ENCODE measurements at places on chromosomes 13 and 19.

GRCh38 chr13:95260031-95260525 lies 41.2 kb downstream of the ABCC4 start:
- no peak for DNase-seq

DNA sequence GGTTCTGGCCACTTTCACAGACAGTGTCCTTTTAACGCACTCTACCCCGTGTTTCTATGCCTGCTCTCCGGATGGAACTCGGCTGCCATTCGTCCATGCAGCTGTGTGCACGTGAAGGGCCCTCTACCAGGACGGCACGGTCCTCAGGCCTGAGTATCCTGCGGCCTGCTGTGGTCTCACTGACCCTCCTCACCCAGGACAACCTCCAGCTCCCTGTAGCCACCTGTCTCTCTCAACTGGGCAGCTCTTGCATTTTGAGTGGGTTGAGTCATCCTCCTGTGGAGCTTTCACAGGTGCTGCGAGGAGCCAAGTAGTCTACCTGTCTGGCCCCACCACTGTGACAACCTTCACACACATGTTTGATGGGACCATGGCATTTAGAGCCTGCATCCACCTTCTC lies 321.7 kb upstream of the TSHZ3 start:
- DNase-seq: no peak

DNA sequence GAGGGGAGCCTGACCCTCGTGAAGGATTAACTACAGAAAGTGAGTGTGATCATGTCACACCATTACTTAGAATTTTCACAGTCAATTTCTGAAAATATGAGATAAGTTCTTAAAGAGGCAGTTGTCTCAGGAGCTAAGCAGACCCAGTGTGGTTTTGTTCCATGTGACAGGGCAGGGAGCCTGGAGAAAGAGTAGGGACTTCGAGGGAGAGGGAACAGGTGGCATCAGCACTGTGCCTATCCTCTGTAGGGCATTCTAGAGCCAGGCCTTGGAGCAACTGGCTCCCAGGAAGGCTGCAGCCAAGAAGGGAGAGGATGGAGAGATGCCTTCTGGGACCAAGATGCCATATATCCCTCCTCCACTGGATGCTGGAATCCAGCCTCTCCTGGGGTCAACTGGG lies 183.0 kb downstream of the TSHZ3 start:
- DNase-seq: no peak

GRCh38 chr13:47426126-47426849 lies 529.4 kb upstream of the HTR2A start:
- no peak for DNase-seq

DNA sequence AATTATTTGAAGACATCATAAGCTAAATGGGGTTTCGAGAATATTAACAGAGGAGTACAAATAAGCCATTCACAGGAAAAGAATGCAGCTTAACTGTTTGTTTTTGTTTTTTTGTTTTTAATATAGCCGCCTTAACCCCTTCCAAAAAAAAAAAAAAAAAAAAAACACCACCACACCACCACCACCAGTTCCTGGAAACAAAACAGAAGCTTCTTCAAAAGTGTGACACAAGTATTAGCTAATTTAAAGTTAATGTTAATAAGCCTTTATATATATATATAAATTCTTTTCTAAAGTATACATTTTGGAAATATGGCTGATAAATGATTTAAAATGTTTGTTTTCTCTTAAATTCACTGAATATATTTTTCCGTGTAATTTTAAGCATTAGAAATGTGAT lies 1.4 kb downstream of the RAP2A start:
- DNase-seq: no peak

- no peak for DNase-seq
Observed at GRCh38 chr13:34294483-34295129, 476.7 kb downstream of the RFC3 start.

GRCh38 chr19:5625641-5626040 lies 2.8 kb downstream of the SAFB start:
- DNase-seq: no peak

- no peak for DNase-seq
Observed at GRCh38 chr13:98492335-98493041, 84.4 kb downstream of the STK24 start.

DNA sequence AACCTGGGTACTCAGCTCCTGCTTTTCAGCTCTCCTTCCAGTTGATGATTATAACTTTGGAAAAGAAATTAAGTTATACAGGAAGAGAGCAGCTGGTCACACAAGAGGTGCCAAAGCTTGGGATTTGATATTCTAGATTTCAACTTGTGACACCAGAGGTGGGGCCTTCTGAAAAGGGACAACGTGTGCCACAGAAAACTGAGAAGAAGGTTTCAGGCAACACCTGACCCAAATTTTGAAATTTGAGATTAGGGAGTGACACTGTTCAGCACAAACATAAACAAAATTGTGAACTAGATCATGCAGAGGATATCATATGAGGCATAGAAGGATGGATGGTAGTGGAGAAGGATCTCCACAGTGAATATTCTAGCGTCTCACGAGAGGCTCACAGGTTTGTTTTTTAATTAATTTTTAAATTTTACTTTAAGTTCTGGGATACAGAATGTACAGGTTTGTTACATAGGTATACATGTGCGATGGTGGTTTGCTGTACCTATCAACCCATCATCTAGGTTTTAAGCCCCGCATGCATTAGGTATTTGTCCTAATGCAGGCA lies 379.7 kb downstream of the ENOX1 start:
- DNase-seq: no peak

GRCh38 chr13:42405665-42406390 lies 133.9 kb downstream of the AKAP11 start:
- peak; percentile 59 for DNase-seq

- no peak for DNase-seq
Observed at GRCh38 chr13:112734696-112735547, 45.1 kb downstream of the ATP11A start.

- no peak for DNase-seq
Observed at GRCh38 chr13:45301263-45301662, 39.7 kb downstream of the TPT1 start.

DNA sequence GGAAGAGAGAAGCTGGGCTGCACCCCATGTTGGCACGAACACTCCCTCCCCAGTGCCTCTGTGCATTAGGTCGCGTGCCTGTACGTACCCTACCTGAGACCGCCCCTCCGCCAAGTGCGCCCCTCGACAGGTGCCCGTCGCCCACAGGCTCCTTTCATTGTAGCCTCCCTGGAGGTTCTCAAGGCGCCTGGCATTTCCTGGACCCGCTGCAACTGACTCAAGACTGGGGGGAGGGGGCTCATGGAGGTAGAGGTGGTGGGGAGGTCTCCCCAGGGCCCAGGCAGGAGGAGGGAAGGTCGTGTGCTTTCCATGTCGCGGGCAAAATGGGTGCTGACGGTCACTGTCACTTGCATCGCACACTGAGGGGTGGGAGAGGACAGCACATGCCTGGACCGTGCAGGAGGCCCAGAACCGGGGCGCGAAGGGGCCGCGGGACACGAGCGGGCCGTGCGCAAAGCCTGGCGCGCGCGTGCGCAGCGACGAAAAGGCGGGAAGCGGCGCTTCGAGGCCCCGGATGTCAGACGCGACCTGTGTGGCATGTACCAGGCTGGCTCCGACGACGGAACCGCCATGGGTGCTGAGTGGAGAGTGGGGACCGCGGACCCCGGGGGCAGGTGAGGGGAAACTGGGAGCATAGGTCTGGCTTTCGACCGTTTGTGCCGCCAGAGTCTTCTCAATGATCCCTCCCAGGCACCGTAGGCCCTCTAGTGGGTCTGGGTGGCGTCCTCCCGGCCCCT lies 16.5 kb downstream of the NFIX start:
- peak; percentile 30 for DNase-seq

- no peak for DNase-seq
Observed at GRCh38 chr19:47595944-47596343, 13.0 kb upstream of the BICRA start.

- peak; percentile 67 for DNase-seq
Observed at GRCh38 chr13:98576963-98577835, at the start of gene STK24. Gene STK24 (minus strand): TSS chr13:98577107. CDS start chr13:98576786, 321 bp downstream.

DNA sequence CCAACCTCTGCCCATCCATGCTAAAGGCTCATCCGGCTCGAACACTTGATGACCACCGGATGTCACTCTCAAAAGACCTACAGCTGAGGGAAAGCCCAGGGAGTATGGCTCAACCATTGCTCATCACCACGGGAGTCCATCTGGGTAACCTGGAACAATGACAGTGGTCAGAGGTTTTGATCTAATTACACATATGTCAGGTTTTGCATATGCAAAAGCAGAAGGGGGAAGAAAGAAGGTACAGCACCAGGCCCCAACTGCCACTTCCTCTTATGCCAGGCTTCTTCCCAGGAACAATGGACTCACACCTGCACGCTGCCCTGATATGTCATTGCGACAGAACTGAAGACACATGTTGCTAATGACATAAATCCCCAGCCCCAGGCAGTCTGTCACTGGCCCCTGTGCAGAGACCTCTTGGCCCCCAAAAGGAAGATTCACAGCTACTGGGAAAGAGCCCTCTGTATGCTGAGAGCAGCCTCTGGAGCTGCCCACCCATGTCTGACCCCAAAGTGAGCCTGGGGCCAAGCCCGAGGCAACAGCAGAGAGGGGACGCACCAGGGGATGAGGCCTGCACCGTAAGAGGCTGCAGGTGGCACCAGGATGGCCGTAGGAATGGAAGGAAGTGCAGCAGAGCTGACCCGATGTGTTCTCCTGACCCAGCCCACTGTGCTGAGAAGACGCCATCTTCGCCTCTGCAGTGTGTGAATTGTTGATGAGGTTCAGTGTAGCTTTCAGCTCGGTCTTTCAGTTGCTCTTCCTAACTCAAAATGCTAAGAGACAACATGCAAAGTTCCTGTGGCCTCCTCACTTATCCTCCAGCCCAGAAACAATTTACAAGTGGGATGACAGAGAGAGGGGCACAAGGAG lies 26.3 kb downstream of the EPS15L1 start:
- DNase-seq: no peak

- DNase-seq: no peak
Observed at GRCh38 chr13:31805841-31806240, 66.5 kb downstream of the RXFP2 start.

DNA sequence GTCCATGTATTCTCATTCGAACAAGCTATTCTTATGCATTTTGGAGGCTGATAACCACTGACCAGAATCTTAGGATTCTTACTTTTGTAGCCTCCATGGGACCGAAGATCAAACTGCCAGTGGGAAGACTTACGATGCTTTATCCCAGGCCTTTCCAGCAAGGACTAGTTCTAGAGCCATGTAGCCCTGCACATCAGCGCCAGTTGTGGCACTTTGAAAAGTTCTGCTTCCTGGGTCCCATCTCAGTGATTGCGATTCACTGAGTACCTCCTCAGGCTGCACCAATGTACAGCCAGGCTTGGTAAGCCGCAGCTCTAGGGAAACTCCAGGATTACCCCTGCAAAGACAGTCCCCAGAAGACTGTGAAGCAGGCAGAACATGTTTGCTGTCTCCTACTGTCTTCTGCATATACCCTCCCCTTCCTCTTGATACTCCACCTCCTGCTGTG lies 18.9 kb upstream of the ENOX1 start:
- DNase-seq: no peak
